ENCODE measurements at places on chromosomes 5 and 9. TPM values are rescaled to one million over a fixed set of nuclear protein-coding genes. Genes with fewer than 3 reads are reported as not detected.

The CNOT6 gene
- 33.8 TPM for total RNA-seq

The GADD45G gene
- total RNA-seq: 0.64 TPM

The GRM6 gene
- not detected for total RNA-seq

DNA sequence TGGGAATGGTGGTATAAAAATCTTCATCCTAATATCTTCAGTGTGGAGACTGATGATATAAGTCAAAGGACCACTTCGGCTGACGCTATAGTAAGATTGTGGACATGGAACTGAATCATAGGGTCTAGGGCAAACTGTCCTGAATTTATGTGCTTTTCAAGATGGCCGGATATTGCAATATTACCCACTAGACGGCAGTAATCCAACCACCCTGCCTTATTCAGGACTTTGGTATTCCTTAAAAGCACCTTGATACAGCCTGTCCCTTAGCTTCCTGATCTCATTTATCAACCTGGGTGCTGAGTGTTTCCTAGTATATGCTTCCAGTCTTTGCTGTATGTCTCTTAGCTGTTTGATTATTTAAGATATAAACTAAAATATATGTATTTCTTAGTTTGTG lies 71.2 kb upstream of the COX7C start:
- no peak for DNase-seq

GRCh38 chr9:108436448-108436847 lies 419.3 kb downstream of the ACTL7B start:
- no peak for DNase-seq

DNA sequence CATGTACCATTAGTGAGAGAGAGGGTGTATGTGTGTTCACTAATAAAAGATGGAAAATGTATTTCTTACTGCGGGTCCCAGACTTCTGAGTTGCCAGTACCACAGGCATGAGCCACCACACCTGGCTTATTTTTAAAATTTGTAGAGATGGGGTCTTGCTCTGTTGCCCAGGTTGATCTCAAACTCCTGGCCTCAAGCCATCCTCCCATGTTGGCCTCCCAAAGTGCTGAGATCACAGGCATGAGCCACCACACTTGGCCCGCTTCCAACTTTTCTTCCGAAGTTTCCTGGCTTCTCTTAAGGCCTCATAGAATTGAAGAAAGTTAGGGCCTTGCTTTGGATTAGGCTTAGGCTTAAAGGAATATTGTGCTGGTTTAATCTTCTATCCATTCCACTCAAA lies 40.4 kb upstream of the F2RL2 start:
- no peak for DNase-seq

DNA sequence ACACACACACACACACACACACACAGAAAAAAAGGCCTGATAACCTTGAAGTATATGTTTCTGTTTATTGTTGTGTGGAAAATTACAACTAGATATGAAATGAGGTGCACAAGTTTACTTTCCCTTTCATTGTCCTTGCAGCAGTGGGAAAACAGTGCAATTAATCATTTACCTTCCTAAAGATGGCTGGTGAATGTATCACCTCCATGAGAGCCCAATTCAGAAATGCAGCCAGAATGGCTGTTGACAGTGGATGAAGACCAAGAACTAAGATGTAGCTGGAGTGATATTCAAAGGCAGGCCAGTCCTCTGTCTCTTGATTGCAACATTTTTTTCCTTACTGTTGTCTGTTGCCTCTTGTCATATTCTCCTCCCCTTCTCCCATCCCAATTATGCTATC lies 49.6 kb upstream of the EIF4EBP3 start:
- DNase-seq: no peak

The SLC25A2 gene
- 0.39 TPM for total RNA-seq

GRCh38 chr9:2403701-2404100 lies 217.9 kb upstream of the VLDLR start:
- no peak for DNase-seq

- no peak for DNase-seq
Observed at GRCh38 chr9:93161786-93162562, 22.0 kb upstream of the WNK2 start.

- no peak for DNase-seq
Observed at GRCh38 chr9:92948038-92948534, 763 bp downstream of the FGD3 start.

DNA sequence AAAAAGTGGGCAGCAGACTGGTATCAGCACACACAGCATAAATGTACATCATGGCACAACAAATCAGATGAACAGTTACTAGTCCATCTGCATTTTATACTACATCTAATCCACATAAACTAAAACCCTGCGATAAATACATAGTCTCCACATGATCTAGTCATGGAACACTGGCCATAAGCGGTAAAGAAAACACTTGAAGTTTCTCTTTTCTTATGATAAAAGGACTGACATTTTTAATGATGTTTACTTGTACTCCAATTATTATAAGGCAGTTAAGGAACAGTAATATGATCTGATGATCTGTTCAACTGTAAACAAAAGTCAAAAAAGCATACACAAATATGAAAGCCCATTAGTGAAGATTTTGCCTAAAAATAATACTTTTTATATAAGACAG lies 112.5 kb downstream of the MPDZ start:
- no peak for DNase-seq

DNA sequence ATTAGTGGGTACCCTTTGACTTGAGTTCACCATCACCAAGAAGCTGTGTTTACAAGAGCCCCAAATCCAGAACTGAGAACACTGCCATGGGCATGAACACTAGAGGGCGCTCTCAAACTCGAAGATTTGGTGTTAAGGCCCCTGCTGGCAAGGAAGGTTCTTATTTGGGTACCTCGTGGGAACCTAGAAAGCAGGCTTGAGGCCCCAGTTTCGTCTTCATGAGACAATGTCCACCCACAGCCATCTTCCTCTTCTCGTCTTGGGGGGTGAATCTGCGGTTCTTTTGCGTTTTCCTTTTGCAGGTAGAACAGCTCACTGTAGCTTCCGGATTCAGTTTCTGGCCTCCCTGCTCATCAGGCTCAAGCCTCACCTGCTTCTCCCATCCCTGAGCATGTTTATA lies 184.0 kb downstream of the SEMA5A start:
- DNase-seq: peak; percentile 49

DNA sequence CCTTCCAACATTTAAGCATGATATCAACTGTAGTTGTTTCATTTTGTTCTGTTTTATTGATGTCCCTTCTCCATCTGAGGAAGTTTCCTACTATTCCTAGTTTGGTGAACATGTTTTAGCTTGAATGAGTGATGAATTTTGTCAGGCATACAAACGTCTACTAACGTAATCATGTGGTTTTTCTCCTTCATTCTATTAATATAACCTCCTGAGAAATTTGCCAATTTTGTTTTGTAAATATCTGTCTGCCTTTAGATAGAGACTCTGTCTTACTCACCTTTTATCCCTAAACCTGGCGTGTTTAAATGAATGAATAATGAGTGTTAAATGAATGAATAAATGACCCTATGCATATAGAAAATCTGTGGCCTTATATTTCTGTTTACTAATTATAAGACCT lies 26.5 kb upstream of the NREP start:
- DNase-seq: no peak

- DNase-seq: no peak
Observed at GRCh38 chr5:119361594-119362125, 5.8 kb downstream of the TNFAIP8 start.

GRCh38 chr9:2574203-2574602 lies 47.4 kb upstream of the VLDLR start:
- DNase-seq: no peak

DNA sequence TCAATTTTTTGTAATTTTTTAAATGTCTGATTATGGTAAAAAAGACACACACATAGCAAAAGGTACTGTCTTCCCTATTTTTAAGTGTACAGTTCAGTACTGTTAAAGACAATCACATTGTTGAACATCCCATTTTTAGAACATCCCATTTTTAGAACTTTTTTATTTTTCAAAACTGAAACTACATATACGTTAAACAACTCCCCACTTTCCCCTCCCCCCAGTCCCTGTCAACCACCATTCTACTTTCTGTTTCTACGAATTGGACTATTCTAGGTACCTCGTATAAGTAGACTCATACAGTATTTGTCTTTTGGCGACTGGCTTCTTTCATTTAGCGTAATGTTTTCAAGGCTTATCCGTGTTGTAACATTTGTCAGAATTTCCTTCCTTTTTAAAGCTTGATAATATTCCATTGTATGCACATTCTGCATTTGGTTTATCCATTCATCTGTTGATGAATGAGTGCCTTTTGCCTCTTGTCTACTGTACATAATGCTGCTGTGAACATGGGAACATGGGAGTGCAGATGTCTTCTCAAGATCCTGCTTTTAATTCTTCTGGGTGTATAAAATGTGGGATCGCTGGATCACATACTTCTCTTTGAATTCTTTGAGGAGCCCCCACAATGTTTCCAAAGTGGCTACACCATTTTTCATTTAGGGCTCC lies 154.0 kb downstream of the PIK3R1 start:
- peak; percentile 45 for DNase-seq

- no peak for DNase-seq
Observed at GRCh38 chr5:149829954-149830353, 99.8 kb downstream of the PPARGC1B start.

- no peak for DNase-seq
Observed at GRCh38 chr5:133304707-133305216, 252.9 kb downstream of the HSPA4 start.

DNA sequence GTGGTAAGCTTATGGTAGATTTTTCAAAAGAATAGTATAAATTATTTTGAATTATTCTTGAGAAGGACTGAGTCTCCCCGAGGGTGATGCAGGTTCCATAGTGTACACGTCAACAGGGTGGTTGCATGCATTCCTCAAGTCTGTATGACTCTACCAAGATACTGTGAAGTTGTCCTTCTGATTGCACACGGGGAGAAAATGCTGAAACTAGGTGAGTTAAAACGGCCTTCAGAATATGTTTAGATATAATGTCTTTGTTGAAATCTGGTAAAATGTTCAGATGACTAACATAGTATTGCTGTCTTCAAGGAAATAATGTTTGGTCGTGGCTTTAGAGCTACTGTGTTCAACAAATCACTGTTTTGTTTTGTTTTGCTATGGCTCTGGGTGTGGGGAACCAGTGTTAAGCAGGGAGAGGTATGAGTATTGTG lies 22.4 kb upstream of the TNFAIP8 start:
- DNase-seq: no peak

DNA sequence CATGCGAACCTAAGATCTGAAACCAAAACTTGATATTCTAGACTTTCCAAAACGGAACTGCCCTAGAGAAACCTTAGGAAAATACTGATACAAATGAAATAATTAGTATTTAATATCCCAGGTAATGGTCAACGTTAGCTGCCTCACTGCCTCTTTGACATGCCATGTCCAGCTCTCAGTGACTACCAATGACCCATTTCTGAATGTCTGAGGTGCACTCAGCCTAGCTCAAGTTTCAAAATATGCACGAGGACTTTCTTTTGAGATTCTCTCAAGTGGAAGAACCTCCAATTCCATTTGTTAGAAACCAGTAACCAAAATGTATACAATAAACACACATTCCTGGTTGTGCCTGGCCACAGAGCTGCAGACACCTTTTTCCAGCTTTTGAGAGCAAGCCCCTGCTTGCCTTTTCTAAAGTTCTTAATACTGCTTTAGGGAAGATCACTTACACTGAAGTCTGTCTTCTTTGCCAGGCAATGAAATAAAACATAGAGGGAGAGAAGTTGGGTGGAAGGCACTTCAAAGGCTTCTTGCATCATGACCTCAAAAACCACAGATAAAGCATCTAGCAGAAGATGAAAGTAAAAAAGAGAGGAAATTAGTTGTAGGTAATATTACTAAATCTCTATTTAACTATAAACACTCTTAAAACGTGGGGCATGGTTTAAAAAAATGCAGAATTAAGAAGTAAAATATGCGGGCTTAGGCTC lies 87.9 kb downstream of the MRPS27 start:
- no peak for DNase-seq

DNA sequence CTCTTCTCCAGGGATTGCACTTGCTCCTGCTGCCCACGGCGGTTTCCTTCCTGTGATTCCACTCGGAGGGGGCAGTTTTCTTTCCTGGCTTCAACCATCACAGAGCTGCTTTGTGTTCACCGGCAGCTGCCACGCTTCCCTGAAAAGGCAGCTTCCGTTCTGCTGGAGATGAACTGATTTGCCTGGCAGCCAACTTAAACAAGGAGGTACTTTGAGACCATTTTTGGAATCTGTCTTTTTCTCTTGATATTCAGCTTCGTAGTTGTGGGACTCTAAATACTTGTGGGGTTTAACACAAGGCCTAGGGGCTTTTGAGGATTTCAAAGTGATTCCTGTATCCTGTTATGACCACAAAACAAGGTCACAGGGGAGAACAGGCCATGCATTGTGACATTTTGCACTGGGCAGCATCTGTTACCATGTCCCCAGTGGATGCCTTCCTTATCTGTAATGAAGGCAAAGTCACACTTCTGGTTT lies 192.0 kb downstream of the MTRR start:
- DNase-seq: no peak

The SPATA31E1 gene
- total RNA-seq: not detected

DNA sequence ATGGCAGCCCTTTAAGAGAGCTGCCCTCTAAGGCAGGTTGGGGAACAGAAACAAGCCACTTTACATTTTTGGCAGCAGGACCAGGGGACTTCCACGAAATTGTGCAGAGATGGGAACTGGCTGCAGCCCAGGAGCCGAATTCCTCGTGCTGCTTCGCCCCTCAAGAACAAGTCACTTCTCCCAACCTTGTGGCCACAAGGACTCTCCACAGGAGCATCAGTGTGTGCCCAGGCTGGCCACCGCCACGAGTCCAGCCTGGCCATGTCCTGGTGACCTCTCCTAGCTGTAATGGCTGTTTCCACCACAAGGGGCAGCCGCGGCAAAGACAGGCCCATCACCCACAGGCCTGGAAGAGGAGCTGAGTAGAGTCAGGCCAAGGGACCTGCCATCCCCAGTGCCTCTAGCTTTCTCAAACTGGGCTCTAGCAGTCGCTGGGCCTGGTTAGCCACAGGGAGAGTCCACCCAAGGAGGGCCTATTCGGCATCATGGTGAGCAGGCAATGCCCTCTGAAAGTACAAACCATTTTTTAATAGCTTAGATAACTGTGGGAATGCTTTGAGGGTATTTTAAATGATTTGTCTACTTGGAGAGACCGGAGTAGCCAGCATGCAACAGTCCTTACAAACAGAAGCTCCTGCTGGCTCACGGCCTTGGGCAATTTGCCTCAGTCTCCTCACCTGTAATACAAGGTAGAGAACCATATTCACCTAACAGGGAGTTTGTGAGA lies 129.0 kb downstream of the COL23A1 start:
- DNase-seq: peak; percentile 43

DNA sequence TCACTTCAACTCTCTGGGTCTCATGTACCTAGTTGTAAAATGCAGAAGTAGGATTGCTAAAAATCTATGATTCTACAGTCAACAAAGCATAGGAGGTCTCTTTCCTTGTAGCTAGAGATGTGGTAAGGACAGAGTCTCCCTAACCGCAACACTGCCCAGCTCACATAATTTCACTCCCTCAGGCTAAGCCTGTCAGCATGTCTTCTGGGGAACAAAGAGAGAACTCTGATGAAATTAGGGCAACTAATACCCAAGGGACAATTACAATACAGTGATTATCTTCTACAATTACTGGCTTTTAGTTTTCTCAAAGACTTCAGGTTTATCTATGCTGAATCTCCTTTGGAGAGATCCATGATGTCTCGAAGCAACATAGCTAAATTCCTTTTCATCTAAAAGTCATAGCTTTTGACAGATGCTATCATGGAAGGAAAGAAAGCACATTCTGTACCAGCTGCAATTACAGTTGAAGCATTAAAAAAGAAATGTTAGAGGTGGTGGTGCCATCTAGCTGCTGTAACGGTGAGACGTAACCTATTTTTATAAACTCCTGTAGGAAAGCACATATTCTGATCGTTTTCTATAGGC lies 141.1 kb upstream of the TARS1 start:
- DNase-seq: peak; percentile 79

Data from endothelial cell of umbilical vein (primary cell).